Fibroblast of upper back skin (primary cell): ENCODE measurements at places on chromosomes 2 and 18.

- DNase-seq = peak; percentile 55
Measured at GRCh38 chr2:127049927-127050802, 56.8 kb downstream of the BIN1 start.

- no peak for DNase-seq
Measured at GRCh38 chr2:6872394-6872793, 5.2 kb upstream of the RSAD2 start.

DNA sequence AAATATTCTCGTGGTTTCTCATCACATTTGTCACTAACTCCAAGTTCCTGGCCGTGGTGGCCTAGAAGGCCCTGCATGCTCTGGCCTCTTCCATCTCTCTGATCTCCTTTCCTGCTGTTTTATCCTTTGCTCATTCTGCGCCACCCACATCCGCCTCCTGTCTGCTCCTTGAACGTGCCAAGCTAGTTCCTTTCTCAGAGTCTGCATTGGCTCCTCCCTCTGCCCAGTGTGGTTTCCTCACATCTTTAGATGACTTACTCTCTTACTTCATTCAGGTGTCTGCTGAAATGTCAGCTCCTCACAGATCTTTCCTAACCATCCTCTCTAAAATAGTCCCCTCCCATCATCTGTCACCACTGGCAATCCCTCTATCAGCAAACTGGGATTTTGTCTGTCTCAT, 158.6 kb upstream of the RBMS1 start:
- DNase-seq = peak; percentile 22

GRCh38 chr2:241096979-241097378, 5.1 kb downstream of the MTERF4 start:
- no peak for DNase-seq

DNA sequence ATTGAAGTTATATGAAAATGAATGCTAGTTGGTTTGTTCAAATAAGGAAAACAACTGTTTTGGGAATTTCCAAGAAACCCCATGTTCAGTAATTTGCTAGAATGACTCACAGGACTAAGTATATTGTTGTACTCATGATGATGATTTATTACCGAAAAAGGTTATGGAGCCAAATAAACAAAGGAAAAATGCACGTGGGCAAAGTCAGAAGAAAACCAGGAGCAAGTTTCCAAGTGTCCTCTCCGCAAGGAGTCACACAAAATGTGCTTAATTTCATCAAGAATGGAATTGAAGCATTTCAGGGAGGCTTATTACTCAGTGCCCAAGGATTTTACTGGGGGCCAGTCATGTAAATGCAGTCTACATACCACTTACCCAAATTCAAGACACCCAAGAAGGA, 1652.4 kb upstream of the TMEFF2 start:
- peak; percentile 46 for DNase-seq

GRCh38 chr2:149004836-149005235, 33.7 kb upstream of the LYPD6B start:
- DNase-seq = peak; percentile 61

DNA sequence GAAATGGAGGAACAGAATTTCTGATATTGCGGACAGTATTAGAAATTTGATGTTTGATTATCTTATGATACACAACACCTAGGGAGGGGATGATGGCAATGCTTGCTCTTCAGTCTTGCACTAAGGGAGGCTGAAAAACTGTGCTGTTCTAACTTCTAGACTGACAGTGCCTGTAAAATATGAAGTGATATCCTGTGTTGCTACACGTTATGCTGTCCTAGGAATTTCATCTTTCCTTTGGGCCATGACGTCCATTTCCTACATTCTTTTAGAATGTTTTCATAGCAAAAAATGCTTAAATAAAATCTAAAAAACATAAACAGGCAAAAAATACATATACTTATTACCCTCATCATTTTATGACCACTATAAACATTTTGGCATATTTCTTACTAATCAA, 55.3 kb downstream of the OSBPL1A start:
- DNase-seq = peak; percentile 34

DNA sequence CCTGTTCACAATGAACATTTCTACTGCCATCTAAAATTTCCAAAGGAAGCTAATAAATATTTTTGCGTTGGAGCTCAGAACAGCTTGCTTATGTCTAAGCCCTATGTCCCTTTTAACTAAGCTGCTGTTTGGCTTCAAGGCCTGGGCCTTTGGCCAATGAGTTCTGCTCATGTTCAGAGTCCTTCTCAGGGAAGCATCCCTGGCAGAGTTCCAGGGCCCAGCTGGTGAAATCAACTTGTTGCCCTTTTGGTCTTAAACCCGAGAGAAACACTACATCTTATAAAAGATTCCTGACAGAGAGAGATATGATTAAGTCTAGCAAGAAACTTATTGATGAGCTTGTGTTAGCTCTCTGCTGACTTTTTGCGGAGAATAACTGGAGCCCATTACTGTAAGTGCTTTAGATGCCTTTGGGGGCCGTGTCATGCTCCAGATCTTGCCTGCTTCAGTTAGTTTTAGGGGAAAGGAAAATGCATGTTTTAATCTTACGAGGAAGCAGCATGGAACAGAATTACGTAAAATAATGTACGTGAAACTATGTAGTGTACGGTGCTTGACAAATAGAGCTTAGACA, 102.5 kb upstream of the NOSTRIN start:
- DNase-seq = peak; percentile 71

GRCh38 chr2:148875387-148876051, 492 bp downstream of the KIF5C start:
- DNase-seq = no peak

GRCh38 chr2:181656450-181657291, at the start of gene CERKL:
CERKL (minus strand) TSS chr2:181657105; CDS start chr2:181657006, 99 bp downstream.
- peak; percentile 3 for DNase-seq

DNA sequence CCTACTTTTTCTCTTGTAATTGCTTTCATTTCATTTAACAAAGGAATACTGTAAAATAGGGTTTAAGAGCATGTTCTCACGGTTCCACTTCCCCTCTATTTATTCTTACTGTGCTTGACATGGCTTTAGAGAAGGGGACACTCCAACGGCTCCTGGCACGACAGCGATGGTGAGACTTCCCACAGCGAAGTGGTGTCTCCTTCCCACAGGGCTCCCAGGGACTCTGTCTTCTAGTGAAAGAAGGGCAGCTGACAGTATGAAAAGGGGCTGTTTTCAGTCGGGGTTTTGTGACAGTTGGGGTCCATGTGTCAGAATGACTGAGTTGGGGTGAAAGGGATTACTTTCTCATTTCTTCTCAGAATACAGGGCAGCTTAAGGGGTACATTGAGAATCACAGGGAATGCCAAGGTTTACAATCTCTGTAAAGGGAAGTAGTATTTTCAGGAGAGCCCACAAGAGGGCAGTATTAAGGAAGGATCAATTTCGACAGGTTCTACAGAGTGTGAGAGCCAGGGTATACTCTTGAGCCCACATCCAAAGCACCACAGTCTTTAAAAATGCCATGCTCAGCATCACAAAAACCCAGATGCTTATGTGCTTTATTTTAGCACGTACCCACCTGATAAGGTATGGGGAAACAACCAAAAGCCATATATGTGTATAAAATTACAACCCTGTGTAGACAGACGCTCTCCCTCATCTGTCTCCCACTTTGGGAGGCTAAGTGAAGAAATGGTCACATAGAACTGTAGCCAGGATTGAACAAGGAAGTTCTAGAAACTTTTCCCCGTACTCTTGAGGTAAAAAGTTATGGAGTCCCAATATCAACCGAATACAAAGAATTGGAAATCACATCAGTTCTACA, 31.3 kb upstream of the RAPGEF4 start:
- peak; percentile 43 for DNase-seq

DNA sequence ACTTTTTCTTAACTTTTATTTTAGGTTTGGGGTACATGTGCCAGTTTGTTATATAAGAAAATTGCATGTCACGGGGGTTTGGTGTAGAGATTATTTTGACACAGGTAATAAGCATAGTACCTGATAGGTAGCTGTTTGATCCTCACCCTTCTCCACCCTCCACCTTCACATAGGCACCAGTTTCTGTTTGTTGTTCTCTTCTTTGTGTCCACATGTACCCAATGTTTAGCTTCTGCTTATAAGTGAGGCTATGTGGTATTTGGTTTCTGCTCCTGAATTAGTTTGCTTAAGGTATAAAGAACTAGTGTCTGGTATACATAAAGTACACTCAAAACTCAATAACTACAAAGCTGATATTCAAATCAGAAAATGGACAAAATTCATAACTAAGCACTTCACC, 654.6 kb upstream of the LINC00305 start:
- no peak for DNase-seq

GRCh38 chr2:84527137-84528129, 11.1 kb downstream of the DNAH6 start:
- peak; percentile 6 for DNase-seq

DNA sequence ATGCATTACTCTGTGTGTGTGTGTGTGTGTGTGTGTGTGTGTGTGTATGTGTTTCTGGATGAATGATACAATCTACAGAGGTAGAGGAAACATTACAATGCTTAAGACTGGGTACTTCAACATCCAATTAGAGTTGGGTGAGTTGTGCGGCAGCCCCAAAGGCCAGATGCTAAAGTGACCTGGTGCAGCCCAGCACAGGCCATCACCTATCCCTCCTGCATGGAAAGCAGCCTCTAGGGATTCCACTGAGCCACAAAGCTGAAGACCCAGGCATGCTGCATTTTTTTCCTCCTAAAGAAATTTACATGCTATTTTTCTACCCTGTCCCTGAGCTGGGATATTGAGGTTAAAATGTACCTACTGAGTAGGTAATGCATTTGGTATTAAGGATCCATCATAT, 79.1 kb upstream of the ETAA1 start:
- DNase-seq = no peak

- peak; percentile 83 for DNase-seq
Measured at GRCh38 chr2:173033084-173033483, 42.6 kb upstream of the MAP3K20 start.

DNA sequence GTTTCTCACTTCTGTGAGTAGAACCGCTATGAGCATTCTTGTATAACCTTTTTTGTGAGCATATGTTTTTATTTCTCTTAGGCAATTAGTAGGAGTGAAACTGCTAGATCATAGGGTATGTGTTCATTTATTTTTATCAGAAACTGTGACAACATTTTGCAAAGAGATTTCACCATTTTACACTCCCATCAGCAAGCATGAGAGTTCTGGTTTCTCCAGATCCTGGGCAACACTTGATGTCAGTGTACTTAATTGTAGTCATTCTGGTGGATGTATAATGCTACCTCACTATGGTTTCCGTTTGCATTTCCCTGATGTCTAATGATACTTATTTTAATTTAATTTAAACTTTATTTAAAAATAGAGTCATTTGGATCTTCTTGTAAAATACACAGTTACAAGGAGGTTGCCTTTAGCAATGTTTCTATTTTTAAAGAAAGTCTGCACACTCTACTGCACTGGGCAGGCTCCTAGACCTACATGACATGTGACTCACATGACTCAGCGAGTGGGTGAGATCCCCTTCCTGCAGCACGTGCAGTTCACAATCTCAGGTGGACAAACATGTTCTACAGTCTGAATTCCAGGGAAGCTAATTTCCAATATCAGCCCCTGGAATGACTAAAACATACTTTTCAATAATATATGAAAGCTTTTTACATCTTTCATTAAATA, 127.0 kb upstream of the BCL2L11 start:
- DNase-seq = no peak

DNA sequence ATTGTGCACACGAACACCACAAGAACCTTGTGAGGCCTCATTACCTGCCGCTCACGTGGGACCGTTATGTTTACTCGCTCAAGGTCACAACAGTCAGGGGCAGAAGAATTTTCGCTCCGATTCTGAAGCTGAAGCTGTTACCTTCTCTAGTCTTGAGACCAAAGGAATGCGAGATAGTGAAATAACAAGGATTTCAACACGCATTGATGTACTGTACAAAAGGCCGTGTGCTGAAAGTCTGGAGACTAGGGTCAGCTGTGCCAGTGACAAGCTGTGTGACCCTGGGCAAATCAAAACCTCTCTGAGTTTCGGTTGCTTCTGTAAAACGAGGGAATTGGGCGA, 583 bp downstream of the NEMP2 start:
- no peak for DNase-seq

DNA sequence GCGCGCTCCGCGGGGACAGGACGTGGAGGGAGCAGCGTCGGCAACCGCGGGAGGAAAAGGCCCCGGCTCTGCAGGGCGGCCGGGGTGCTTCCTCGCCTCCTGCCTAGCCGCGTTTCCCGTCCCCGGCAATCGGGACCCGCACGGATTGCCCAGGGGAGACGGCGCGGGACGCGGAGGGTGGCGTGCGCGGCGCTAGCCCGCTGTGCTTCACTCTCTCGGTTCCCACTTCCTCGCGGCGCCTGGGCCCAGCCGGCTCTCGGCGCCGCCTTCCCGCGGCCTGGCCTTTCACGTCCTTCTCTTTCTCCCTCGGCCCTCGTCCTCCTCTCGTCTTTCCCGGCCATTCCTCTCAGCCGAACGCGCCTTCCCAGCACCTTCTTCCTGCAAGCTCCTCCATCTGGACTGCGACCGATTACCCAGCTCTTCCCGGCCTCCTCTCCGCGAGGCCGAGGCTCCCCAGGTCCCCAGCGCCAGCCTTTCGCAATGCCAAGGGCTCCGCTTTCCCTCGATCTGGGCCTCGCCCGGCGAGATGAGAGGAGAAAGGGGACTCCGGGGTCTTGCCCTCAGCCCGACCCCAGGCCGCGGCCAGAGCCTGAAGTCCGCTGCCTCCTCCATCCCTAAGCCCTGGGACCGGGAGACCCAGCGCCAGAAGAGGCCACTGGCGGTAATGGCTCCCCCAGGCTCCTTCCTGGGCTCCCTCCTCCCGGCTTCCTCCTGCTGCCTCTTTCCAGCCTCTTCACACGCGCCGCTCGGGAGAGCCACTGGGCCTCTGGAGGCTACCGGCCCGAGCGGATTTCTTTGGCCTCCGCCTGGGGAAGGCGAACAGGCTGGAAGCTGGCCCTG, 34.3 kb upstream of the ATP6V1B1 start:
- DNase-seq = no peak

DNA sequence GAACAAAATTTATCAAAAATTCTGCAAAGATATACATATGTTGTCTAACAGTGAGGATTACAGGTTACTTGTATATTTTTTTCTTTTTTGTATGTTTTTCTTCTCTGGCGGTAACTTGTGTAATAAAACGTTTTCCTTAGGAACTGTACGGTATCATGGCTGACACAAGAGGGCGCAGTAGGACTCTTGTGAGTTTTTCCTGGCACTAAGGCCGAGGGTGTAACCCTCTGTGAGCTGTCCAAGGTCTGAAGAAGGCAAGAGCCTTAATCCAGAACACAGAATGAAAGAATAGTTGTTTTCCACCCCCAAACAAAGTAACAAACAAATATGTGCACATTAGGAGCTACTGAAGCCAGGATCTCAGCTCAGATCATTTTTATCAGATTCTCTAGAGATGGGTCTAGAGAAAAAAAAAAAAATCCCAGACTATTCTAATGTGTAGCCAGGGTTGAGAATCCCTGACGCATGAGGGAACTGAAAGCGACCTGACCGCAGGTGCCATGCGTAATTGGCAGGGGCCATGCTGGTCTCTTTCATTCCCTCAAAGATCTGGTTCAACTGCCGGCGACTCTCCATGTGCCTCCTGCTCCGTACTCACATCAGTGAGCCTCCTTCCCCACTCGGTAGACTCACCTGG, 27.0 kb downstream of the TMEM200C start:
- DNase-seq = peak; percentile 83

- DNase-seq = no peak
Measured at GRCh38 chr2:152330235-152330866, 4.6 kb upstream of the FMNL2 start.

- DNase-seq = peak; percentile 99
Measured at GRCh38 chr18:48728204-48728833, 189.5 kb downstream of the CTIF start.
